ENCODE measurements at places on chromosomes 16 and 17.

- no peak for DNase-seq
Measured at GRCh38 chr17:81426393-81427172, 31.3 kb downstream of the BAHCC1 start.

GRCh38 chr16:69726313-69727060 lies at the start of gene NQO1:
Gene NQO1, minus strand, starts transcription at chr16:69726560. Its CDS starts 121 bp downstream, at chr16:69726439.
- peak; percentile 65 for DNase-seq

GRCh38 chr17:14775731-14776492 lies 475.0 kb downstream of the HS3ST3B1 start:
- DNase-seq: no peak

DNA sequence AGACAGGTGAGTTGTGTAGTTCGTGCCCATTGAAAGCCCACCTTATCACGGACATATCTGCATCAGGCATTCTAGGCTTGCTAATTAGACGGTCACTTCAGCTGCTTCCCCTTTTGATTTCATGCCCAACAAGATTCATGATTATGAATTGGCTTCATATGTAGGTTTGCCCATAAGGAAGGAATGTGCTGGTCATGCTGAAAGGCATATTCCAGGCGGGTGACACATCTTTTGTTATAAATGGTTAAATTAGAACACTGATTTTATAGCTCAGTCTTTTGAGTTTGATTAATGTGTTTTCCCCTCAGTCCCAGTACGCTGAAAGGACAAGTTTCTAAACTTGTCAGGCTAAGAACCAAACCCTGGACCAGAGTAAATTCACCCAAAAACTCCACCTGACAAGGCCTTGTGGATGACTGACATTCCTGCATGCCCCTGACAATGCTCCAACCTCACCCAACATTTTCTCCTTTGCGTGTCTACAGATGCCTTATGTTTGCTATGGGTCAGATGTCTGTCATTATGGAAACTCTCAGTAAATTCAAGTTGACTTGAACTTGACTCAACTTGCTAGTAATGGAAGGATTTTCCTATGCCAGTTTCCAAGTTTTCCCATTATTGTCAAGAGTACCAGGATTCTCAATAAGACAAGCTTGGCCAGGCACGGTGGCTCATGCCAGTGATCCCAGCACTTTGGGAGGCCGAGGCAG lies 421.9 kb downstream of the PMP22 start:
- no peak for DNase-seq

DNA sequence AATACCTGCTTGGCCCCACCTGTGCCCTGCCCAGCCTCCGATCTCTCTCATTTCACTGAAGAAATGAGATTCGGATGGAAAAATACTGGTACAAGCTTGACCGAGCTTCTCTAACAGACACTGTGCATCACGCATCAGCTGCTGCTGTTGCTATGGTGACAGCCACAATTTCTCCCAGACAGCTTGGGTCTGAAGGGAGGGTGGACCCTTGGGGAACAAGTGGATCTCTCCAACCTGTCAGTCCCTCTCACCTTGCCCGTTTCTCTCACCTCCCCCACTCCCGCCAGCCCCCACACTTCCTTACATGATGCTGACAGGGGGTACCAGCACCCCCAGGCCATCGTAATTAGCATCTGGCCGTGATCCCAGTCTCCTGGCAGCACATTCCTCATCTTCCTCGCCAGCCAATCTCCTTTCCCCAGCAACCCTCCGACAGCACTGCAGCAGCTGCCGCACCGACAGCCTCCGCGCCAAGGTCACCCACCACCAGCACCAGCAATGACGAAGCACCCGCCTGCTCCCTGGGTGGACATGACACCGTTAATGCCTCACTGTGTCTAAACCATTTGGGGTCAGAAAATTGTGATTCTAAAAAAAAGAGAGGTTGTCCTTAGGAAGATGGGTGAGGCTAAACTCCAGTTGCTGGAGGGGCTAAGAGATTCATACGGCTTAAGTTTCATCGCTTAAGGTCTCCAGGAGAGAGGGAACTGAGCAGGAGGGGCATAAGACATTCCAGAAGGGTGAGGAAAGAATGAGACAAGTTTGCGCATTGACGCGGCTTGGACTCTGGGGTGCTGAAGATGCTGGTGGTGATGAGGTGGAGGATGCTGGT lies 58.6 kb upstream of the TNRC6A start:
- no peak for DNase-seq

- DNase-seq: no peak
Measured at GRCh38 chr16:9801651-9802050, 380.6 kb downstream of the GRIN2A start.

- DNase-seq: no peak
Measured at GRCh38 chr17:3603119-3603869, 5.9 kb downstream of the TRPV1 start.

- DNase-seq: no peak
Measured at GRCh38 chr17:69711541-69711940, 297.0 kb downstream of the MAP2K6 start.

- DNase-seq: peak; percentile 4
Measured at GRCh38 chr16:85428899-85429775, 184.0 kb upstream of the GSE1 start.

DNA sequence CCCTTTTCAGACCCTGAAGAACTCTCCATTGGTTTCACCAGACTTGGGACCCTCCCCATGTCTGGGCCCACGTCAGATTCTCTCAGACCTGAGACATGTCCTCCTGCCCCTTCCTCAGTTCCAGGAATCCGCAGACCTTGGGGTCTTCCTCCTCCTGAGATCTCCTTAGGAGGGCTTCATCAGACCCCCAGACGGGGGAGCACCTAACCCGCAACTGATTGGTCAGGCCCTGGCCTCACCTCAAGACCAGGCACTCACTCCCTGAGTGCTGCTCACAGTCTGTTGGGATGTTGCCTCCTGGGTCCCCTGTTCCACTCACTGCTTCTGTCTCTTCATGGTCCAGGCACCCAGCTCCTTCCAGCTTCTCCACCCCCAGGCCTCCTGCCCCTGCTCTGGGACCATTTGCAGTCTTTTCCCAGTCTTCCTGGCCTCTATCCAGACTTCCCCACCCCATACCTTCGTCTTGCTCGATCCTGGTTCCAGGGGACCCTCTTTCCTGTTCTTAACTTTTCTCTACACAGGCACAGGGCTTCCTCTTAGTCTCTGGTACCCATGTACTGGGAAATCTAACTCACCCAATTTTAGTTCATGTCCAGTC lies 1.2 kb downstream of the GID4 start:
- DNase-seq: no peak

DNA sequence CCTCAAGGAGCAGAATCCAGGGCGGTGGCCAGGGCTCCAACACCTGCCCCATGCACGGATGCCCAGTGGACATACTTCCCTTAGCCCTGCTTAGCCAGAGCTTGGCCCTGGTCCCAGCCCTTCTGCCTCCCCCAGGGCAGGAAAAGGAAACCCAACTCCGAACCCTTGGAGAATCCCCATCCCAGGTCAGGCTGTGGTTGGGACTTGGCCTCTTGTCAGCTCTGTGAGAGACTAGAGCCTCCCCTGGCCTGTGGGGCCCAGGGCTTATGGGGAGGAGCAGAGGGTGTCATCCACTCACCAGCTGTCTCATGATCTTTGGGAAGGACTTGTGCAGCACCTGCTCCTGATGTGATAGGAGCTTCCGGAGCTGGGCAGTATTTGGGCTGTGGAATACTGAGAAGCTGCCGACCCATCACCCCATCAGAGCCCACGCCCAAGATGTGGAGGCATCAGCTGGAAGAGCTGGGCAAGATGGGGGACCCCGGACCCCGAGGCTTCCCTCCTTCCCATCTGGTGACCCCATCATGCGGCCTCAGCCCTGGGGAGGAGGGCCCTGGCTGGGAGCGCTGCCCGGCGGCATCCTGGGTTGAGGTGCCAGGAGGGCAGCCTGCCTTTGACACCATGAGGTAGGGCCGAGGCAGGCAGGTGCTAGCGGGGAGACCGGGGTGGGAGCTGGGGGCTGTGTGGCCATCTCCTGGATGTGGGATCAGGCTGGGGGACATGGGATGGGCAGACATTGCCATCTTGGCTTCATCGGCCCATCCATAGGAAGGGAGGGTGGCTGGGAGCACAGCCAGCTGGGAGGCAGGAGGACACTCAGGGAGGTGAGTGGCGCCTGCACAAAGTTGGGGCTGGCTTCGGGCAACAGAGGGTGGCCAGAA lies 45.1 kb downstream of the TNFRSF13B start:
- DNase-seq: no peak

DNA sequence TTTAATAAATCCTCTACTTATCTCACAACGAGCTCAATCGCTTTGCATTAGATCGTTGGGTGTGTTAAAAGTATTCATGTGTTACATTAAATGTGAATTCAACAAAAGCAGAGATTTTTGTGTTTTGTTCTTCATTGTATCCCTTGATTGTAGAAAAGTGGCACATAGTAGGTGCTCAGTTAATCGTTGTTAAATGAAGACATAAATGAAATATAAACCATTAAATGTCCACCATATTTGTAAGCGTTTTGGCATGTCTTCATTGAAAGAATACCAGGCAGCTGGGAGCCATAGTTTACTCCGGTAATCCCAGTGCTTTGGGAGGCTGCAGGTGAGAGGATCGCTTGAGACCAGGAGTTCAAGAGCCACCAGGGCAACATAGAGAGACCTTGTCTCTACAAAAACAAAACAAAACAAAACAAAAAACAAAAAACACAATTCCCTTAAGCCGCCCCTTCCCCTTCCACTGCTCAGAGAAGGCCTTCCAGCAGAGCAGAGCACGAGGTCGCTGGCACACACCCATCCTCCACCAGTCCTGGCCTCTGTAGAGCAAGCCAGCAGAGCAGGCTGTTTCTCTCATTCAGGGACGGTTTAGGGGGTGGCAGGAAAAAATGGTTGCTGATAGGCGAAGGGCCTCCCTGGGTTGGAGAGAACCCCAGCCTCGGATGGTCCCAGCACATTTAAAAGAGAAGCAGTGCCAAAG lies 673 bp upstream of the CHD9 start:
- DNase-seq: no peak

DNA sequence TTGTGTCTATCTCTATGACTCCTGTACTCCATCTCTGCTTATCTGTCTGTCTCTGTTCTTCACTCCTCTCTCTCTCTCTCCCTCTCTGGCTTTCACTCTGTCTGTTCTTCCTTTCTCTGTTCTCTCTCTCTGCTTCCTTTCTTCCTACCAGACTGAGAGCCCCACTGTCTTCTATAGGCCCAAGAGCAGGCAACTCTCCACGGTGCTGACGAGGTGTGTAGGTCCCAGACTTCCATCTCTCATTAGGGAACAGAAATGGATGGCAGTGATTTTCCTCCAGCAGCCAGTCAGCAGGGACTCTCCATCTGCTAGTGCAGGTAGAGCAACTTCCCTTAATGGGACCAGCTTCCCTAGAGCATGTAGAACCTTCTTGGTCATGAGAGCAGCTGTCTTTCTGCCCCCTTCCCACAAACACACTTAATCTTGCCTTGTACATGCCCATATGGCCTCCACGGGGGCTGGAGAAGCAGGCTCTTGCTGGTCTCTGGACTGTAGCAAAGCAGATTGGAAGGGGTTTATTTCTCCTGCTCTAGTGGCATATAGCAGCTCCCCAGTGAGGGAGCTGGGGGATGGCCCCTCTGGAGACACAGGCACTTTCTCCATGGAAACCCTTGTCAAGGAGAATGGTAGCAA lies 47.8 kb upstream of the NLRP1 start:
- no peak for DNase-seq

DNA sequence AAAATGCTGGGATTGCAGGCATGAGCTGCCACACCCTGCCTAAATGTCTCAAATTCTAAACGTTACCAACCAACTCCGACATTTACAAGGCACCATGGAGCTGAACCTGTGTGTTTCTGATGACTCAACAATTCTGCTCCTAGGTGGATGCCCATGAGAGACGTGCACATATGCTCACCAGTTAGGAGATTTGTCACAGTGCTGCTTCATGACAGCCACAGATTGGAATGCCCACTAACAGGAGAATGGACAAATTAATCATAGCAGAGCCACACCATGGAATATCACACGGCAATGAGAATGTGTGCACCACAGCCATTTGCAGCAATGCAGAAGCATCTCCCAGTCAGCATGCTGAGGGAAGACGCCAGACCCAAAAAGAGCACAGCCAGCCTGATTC lies 8.0 kb upstream of the KCNG4 start:
- DNase-seq: no peak

DNA sequence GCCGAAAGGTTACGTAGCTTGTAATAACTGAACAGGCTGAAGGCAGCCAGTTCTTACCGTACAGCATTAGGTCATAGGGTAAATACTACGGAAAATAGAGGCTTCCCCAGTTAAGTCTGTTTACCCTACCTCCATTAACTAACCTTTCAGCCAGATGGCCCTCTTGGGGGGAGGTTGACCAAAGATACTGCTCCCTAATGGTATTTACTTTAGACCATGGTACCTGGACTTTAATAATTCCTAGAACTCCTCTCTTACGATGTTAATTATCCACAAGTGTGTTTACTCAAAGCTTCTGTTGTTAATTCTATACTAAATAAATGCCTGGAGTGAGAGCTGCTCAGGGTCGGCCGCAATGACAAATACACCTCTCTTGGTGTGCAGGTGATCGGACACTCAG lies 9.8 kb upstream of the ADAT1 start:
- DNase-seq: no peak

DNA sequence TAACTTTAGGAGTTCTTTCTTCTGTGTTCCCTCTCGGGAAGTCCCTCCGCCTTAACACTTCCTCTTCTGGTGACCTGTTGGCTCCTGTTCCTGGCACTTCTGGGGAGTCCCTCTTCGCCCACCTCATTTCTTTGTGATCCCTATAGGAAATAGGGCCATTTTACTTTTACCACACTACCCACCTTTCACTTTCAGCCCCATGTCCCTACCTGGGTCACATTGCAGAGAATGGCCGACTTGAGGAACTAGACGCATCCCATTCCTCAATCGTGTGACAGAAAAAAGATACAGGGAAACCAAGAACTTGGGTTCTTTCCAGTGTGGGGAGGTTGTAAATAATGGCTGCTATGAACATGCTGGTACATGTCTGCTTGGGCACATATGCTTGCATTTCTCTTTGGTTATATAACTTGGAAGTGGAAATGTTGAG lies 6.6 kb downstream of the IL21R start:
- DNase-seq: no peak

DNA sequence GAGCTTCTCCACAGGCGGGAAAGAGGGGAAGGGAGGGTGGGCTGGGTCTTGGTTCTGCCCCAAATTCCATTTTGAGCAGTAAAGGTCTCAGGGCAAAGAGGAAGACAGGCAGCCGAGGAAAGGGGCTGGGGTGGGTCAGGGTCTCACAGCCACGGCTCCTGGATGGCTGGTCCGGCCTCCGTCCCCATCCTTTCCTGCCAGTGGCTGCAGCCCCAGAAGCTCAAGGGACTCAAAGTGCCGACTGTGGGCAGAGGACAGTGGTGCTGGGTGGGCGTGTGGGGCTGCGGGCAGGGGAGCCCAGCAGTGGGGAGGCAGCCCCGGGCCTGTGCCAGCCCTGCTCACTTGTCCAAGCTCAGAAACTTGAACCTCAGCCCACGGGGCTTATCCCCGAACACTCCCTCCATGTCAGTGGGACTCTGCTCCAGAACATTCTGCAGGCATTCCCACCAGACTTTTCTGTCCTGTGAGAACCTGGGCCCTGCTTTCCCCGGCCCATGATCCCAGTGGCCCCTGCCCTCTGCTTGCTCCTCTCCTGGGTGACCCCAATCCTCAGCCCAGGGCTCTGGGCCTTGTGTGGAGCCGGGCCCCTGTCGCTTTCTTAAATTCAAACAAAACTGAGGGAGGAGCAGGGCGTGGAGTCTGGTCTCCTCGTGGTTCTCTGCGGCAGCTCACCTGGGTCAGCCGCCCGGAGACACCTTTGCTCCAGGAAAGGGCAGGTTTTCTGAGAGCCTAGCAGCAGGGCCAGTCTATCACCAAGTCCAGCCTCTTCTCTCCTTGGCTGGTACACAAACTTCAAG lies 117.8 kb upstream of the METRNL start:
- DNase-seq: no peak

Data from T-helper 17 cell (primary cell).